ENCODE measurements at places on chromosomes 12 and 14.
A peak's percentile ranks its signal among the peaks of the same experiment; 100 is the strongest.

- no peaks in the 10 kb centered on the region for H3K36me3 ChIP-seq
- H3K4me1 ChIP-seq: no peaks in the 10 kb centered on the region
- no peaks in the 10 kb centered on the region for H3K27me3 ChIP-seq
- DNase-seq: no peak
- no peak overlapping the region for H3K4me3 ChIP-seq
- H3K27ac ChIP-seq: no peak overlapping the region
Observed at GRCh38 chr12:86697916-86698640, 441.9 kb upstream of the MGAT4C start.

DNA sequence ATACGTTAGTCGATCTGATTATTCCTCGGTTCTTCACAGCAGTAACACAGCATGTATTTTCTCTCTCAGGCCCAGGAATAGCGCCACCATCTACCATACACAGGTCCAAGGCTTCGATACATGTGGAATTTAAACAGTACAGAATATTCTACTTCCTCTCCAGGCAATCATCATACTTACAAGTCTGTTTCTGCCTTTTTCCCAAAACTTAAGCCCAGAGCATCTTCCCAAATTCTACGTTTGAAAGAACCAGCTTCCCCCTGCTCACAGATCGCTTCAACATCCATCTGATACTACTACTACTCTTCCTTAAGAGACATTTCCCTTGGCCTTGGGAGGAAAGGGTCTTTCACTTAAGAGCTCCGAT is 626 bp downstream of the TXNDC16 start:
- H3K36me3 ChIP-seq: peaks cover 4% of the 10 kb centered on the region
- DNase-seq: no peak
- peaks cover 36% of the 10 kb centered on the region for H3K4me1 ChIP-seq
- peak overlapping the region; percentile 94 for H3K27ac ChIP-seq
- peak overlapping the region; percentile 91 for H3K4me3 ChIP-seq
- H3K27me3 ChIP-seq: no peaks in the 10 kb centered on the region

GRCh38 chr12:1916371-1917171 is 1.9 kb downstream of the CACNA2D4 start:
- peak; percentile 2 for DNase-seq
- no peak overlapping the region for H3K27ac ChIP-seq
- H3K4me1 ChIP-seq: no peaks in the 10 kb centered on the region
- H3K27me3 ChIP-seq: no peaks in the 10 kb centered on the region

- H3K4me3 ChIP-seq: no peak overlapping the region
- H3K27ac ChIP-seq: no peak overlapping the region
- H3K27me3 ChIP-seq: no peaks in the 10 kb centered on the region
Observed at GRCh38 chr12:45646851-45647581, 82.5 kb upstream of the ARID2 start.

DNA sequence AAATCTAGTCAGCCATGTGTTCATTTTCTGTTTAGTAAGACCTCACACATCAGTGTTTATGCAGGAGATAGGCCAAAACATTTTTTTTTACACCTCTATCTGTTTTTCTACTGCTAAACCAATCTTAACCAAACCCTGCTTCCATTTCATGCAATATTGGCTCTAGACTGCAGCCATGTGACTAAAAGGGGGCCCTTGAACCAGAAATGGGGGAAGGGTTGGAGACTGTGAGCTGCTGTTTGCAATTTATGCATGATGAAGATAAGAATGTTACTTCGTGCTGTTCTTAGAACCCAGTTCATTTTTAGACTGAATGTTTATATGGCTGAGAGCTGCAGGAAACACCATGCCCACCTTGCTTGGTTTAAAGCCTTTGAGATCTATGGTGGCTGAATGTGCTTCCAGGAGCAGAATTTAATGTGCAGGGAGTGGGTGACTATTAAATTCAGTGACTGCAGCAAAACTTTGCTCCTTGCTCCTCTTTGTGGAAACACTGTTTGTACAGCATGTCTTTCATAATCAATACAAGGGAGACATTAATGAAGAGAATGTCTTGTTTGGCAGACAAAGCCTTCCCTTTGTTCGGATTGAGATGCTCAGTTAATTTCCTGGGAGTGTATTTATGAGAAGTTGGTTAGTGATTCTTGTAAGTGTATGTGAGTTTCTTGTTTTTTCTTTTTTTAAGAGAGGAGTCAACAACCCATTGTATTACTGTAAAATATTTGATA is 53.6 kb downstream of the CHST11 start:
- no peak overlapping the region for H3K27ac ChIP-seq
- H3K4me3 ChIP-seq: no peak overlapping the region

DNA sequence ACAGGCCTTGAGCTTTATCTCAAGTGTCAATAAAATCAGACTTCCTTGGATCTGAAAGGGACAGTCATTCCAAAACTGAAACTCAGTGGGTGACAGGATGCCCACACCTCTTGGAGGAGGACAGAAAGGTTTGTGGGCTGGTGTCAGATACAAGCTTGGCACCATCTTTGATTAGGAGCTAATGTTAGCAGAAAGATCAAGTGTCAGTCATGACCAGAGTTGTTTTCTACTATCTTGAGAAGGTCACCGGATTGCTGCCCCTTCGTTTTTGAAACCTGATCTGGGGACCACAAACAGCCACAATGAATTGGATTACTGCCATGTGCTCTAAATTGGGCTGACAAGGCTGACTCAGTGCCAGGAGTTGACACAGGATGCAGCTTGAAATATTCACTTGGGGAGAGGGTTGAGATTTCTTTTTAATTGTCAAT is 88.3 kb downstream of the OTOGL start:
- H3K4me3 ChIP-seq: no peak overlapping the region
- H3K27ac ChIP-seq: peak overlapping the region; percentile 89
- no peaks in the 10 kb centered on the region for H3K36me3 ChIP-seq
- no peak for DNase-seq
- no peaks in the 10 kb centered on the region for H3K4me1 ChIP-seq

GRCh38 chr14:58815161-58815701 is 177.5 kb downstream of the DACT1 start:
- no peaks in the 10 kb centered on the region for H3K27me3 ChIP-seq
- no peak overlapping the region for H3K4me3 ChIP-seq
- no peak overlapping the region for H3K27ac ChIP-seq
- DNase-seq: no peak
- no peaks in the 10 kb centered on the region for H3K36me3 ChIP-seq

GRCh38 chr12:765840-766239 is 13.5 kb downstream of the WNK1 start:
- H3K4me3 ChIP-seq: no peak overlapping the region
- no peaks in the 10 kb centered on the region for H3K36me3 ChIP-seq
- H3K27ac ChIP-seq: no peak overlapping the region

GRCh38 chr12:3747976-3748619 is 4.8 kb downstream of the CRACR2A start:
- H3K27me3 ChIP-seq: peaks cover 8% of the 10 kb centered on the region
- peaks cover 21% of the 10 kb centered on the region for H3K4me1 ChIP-seq

GRCh38 chr14:104290058-104290667 is 151.8 kb downstream of the KIF26A start:
- DNase-seq: no peak
- no peaks in the 10 kb centered on the region for H3K36me3 ChIP-seq
- no peak overlapping the region for H3K27ac ChIP-seq

GRCh38 chr12:47636908-47637780 is 68.7 kb downstream of the RPAP3 start:
- H3K36me3 ChIP-seq: no peaks in the 10 kb centered on the region
- H3K4me1 ChIP-seq: no peaks in the 10 kb centered on the region
- no peak overlapping the region for H3K4me3 ChIP-seq
- H3K27ac ChIP-seq: no peak overlapping the region
- no peak for DNase-seq

- no peaks in the 10 kb centered on the region for H3K4me1 ChIP-seq
- no peak for DNase-seq
- H3K4me3 ChIP-seq: no peak overlapping the region
- no peaks in the 10 kb centered on the region for H3K36me3 ChIP-seq
- no peak overlapping the region for H3K27ac ChIP-seq
- no peaks in the 10 kb centered on the region for H3K27me3 ChIP-seq
Observed at GRCh38 chr12:91763654-91764370, 381.8 kb downstream of the BTG1 start.

GRCh38 chr14:34912182-34912581 is 37.0 kb upstream of the BAZ1A start:
- H3K27me3 ChIP-seq: no peaks in the 10 kb centered on the region
- no peak overlapping the region for H3K27ac ChIP-seq
- no peaks in the 10 kb centered on the region for H3K4me1 ChIP-seq
- H3K36me3 ChIP-seq: no peaks in the 10 kb centered on the region
- DNase-seq: no peak

GRCh38 chr14:104111301-104112112 is 26.0 kb downstream of the ASPG start:
- no peaks in the 10 kb centered on the region for H3K36me3 ChIP-seq
- no peak for DNase-seq
- H3K4me3 ChIP-seq: no peak overlapping the region
- H3K4me1 ChIP-seq: no peaks in the 10 kb centered on the region
- H3K27ac ChIP-seq: no peak overlapping the region

DNA sequence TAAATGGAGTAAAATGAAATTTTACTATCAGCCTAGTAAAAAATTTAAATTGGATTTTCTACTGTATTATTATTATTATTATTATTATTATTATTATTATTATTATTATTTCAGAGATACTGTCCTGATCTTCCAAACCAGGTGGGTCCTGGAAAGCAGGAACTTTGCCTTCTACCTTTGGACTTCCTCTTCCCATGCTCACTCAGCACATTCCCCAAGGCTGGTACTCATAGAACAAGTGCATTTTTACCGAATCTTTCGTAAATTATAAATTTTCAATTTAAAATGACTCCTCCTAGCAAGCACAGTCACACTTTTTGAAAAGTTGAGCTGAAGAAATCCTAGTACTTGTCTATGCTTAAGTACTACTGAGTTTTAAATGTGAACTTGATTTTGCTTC is 29.7 kb downstream of the BHLHE41 start:
- no peaks in the 10 kb centered on the region for H3K4me1 ChIP-seq
- no peak for DNase-seq
- H3K27me3 ChIP-seq: no peaks in the 10 kb centered on the region
- no peak overlapping the region for H3K27ac ChIP-seq
- no peaks in the 10 kb centered on the region for H3K36me3 ChIP-seq

DNA sequence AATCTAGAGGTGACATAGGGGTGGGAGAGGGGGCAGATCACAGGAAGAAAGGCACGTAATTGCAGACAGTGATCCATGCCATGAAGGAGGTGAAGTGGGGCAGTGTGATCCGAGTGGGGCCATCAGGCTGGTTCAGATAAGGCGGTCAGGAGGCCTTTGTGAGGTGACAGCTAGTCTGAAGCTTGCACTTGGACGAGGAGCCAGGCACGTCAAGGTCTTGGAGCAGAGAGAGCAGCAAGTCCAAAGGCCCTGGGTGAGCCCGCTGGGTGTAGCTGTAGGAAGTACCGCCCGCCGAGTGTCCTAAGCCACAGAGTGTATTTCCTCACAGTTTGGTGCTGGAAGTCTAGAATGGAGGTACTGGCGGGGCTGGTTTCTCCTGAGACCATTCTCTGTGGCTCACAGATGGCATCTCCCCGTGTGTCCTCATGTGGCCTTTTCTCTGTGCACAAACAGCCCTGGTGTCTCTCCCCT is 23.6 kb downstream of the RHOF start:
- H3K4me3 ChIP-seq: no peak overlapping the region
- DNase-seq: no peak
- H3K27me3 ChIP-seq: no peaks in the 10 kb centered on the region
- H3K4me1 ChIP-seq: peaks cover 6% of the 10 kb centered on the region
- no peak overlapping the region for H3K27ac ChIP-seq

GRCh38 chr14:74973003-74973653 is 17.7 kb upstream of the PGF start:
- no peaks in the 10 kb centered on the region for H3K36me3 ChIP-seq
- no peak overlapping the region for H3K27ac ChIP-seq
- no peak for DNase-seq
- no peaks in the 10 kb centered on the region for H3K4me1 ChIP-seq

GRCh38 chr12:94831081-94831751 is 172.3 kb downstream of the NDUFA12 start:
- H3K27me3 ChIP-seq: no peaks in the 10 kb centered on the region
- H3K4me3 ChIP-seq: no peak overlapping the region
- no peaks in the 10 kb centered on the region for H3K4me1 ChIP-seq
- H3K27ac ChIP-seq: peak overlapping the region; percentile 54

DNA sequence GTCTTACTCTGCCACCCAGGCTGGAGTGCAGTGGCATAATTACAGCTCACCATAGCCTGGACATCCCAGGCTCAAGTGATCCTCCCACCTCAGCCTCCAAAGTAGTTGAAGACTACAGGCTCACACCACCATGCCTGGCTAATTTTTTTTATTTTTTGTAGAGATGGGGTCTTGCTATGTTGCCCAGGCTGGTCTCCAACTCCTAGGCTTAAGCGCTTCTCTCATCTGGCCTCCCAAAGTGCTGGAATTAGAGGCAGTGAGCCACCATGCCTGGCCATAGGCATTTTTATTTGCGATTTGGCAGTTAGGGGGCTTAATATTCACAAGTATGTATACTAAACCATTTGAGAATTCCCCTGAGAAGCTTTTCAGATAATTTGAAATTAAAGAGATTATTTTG is 19.1 kb downstream of the PNMA1 start:
- H3K4me1 ChIP-seq: no peaks in the 10 kb centered on the region
- H3K27ac ChIP-seq: no peak overlapping the region
- no peaks in the 10 kb centered on the region for H3K27me3 ChIP-seq
- peaks cover 4% of the 10 kb centered on the region for H3K36me3 ChIP-seq
- no peak overlapping the region for H3K4me3 ChIP-seq

DNA sequence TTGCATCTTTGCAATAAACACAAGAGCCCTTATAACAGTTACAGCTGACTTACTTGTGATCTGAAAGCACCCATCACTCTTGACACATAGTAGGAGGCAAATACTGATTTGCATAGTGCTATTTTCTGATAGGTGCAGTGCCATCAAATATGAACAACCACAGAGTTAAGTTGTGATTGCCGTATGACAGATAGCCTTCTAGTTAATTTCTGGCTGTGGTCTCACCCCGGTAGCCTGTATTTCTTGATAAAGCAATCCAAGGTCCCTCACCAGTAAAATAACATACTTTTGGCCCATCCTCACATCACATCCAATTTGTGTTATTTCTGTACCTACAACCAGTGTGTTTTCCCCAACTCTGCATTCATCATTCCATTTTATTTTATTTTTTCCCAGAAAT is 23.3 kb upstream of the STYK1 start:
- no peak for DNase-seq
- peaks cover 6% of the 10 kb centered on the region for H3K36me3 ChIP-seq
- H3K4me1 ChIP-seq: no peaks in the 10 kb centered on the region
- H3K27ac ChIP-seq: no peak overlapping the region

GRCh38 chr12:11638315-11638916 is 11.1 kb upstream of the ETV6 start:
- H3K27me3 ChIP-seq: no peaks in the 10 kb centered on the region
- no peaks in the 10 kb centered on the region for H3K36me3 ChIP-seq
- DNase-seq: no peak
- H3K27ac ChIP-seq: no peak overlapping the region

DNA sequence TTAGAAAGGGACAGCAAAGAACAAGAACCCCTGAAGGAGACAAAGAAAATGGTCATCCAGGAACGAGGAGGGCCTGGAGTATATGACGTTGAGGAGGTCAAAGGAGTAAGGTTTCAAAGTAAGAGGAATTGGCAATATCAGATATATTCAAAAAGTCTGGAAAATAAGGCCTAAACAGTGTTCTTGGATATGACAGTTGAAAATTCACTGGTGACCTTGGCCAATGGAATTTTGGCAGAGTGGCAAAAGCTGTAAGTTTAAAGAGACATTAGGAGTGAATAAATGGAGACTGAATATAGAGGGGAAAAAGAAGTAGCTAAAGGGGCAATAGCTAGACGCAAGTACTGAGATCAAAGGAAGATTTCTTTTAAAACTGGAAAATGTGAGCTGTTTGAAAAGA is 4.1 kb upstream of the ACTN1 start:
- H3K27me3 ChIP-seq: no peaks in the 10 kb centered on the region
- H3K27ac ChIP-seq: peak overlapping the region; percentile 51
- H3K4me3 ChIP-seq: no peak overlapping the region
- DNase-seq: no peak
- no peaks in the 10 kb centered on the region for H3K36me3 ChIP-seq
- peaks cover 5% of the 10 kb centered on the region for H3K4me1 ChIP-seq
